GM12865 (cell line): ENCODE measurements at places on chromosomes 13 and 19.

- DNase-seq: no peak
These were observed 17.3 kb upstream of the GDF15 start for GRCh38 chr19:18368504-18369222.

DNA sequence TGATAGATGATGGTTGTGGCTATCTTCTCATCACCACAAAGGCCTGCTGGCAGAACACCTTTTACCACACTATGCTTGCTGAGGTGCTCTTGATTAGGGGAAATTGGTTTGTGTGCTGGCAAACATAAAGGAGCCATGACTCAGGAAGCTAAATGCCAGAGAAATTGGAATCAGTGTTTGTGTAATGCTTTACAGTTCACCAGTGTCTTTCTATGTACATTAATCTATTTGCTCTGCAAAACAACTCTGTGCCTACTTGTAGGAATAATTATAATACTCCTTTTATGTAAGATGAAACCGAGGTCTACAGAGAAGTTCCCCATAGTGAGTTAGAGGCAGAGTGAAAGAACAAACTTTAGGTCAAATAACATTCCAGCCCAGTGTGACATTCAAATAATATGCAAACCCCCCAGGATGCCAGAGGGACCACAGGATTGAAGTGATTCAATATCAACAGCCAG lies 390.5 kb upstream of the HTR2A start:
- no peak for DNase-seq

- no peak for DNase-seq
These were observed 152.5 kb upstream of the MAB21L1 start for GRCh38 chr13:35629026-35629425.

GRCh38 chr19:3003046-3003445 lies 25.7 kb downstream of the TLE6 start:
- DNase-seq: no peak

DNA sequence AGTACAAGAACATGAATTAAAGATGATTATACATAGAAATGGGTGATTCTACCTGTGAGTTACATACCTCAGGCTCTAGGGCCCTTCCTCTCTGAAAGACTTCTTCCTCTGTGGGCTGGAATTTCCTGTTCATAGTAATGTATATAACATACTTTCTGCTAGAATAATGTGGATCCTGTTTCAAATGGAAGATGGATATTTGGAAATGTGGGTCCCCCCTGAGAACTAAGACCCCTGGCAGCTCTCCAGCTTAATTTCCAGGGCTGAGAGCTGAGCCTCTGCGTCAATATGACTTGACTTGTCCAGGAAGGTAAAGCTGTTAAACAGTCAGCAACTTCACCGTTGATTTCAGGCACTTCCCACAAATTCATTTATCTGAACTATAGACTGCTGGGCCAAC lies 296.3 kb downstream of the NALCN start:
- no peak for DNase-seq

DNA sequence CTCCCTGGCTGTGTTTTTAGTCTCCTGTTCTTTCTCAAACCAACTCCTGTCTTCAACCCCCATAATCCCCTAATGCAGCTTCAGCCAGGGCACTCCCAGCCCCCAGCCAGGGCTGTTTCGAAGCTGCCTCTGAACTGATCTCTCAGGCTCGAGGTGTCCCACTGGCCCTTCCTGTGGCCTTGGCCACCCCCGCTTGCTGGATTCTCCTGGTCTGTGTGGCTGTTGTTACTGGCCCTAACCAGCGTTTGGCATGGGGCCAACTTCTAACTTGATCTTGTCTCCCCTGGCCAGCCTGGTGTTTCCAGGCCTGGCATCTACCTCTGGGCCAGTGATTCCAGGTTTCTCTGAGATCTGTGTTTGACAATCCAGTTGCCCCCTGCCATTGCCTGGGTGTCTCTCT lies 11.0 kb downstream of the XAB2 start:
- no peak for DNase-seq

DNA sequence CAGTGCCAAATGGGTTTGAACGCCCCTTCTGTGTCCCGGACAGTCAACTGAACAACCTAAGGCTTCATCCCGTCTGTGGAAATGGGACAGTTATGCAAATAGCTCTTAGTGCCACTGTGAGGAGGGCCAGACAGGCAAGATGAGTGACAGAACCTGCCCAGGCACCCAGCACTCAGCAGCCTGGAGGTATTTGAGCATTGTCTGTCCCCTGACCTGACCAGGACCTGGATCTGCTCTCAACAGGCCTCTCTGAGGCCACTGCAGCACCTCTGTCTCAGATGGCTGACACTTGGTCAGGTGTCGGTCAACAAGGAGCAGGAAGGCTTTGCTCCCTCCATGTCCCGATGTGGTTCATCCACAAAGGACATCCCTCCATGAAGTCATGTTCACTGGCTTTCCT lies 67.9 kb downstream of the CCDC70 start:
- DNase-seq: no peak

- no peak for DNase-seq
These were observed 5.5 kb upstream of the CYP4F3 start for GRCh38 chr19:15635016-15635805.

GRCh38 chr19:1567116-1567847 lies 843 bp downstream of the MEX3D start:
- DNase-seq: no peak

- DNase-seq: peak; percentile 63
These were observed 8.0 kb downstream of the PTH2 start for GRCh38 chr19:49415102-49415809.

DNA sequence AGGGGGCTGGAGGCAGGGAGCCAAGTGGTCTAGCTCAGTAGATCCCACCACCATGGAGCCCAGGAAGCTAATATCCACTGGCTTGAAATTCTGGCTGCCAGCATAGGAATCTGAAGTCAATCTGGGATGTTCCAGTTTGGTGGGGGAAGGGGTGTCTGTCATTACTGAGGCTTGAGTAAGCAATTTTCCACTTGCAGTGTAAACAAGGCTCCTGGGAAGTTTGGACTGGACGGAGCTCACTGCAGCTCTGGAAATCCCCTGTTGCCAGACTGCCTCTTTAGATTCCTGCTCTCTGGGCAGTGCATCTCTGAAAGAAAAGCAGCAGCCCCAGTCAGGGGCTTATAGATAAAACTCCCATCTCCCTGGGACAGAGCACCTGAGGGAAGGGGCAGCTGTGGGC lies 349.2 kb upstream of the KLHL1 start:
- no peak for DNase-seq

DNA sequence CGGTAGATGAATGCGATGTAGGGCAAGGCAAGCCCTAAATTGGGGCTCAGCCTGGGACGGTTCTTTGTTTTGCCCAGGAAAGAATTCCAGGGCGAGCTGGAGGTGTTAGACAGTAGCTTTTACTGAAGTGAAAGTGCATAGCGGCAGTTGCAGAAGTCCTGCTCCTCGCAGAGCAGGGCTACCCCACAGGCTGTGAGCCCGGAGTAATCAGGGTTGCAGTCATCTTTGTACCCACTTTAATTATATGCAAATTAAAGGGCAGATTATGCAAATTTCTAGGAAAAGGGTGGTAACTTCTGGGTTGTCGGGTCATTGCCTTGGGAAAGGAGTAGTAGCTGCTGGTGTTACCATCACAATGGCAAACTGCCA lies 30.5 kb downstream of the VAV1 start:
- DNase-seq: peak; percentile 79

DNA sequence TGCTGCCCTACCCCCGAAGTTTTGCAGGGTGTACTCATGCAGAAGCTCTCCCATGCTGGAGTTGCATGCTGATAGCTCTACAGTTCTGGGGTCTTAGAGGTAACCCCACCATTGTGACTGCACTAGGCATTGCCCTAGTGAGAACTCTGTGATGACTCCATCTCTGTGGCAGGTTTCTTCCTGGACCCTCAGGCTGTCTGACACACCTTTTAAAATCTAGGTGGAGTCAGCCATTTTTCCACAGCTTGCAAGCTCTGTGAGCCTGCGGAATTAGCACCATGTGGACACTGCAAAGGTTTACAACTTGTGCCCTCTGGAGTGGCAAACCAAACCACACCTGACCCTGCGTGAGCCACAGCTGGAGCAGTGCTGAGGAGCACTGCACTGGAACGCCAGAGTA lies 636.2 kb upstream of the SPRY2 start:
- DNase-seq: no peak

DNA sequence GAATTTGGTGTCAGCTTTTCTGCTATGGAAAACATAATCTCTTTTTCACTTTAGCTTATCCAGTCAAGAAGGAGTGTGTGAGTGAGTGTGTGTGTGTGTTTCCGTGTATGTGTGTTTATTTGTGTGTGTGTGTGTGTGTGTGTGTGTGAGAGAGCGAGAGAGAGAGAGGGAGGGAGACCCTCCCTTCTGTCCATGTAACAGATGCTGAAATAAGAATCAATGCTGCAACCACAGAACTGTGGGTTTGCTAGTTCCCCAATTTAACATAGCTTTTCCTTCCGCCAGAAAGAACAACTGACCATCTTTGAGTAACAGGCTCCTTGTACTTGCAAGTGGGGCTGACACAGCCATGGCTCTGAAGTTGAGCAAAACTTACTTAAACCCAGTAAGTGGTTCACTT lies 5.2 kb downstream of the LCP1 start:
- DNase-seq: peak; percentile 87

DNA sequence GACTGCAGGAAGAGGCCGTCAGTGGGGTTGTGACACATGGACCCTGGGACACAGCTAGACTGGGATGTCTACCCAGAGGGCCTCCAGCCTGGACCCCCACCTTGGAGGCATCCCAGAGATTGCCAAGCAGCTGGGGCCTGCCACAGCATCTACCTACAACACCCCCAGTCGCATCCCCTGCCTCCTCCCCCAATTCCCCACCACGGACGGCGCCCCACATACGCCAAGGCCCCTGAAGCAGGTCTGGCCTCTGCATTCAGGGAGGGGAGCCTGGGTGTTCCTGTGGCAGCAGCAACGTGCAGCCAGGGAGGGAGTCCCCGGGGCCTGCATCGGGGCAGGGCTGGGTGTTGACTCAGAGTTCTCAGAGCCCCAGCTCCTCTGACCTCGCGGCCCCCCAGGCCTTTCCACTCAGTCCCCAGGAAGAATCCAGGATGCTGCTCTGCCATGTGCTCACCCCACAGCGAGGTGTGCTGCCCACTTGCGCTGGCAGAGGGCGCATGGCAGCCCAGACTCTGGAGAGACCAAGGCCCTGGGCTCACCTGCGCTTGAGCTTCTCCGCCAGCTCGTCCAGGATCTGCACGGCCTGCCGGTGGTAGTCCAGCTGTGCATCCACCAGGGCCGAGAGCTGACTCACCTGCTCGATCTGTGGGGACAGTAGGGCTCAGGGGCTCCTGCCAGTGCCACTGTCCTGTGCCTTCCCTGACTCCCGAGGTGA lies 19.6 kb downstream of the MPND start:
- DNase-seq: no peak

- DNase-seq: peak; percentile 19
These were observed 19.9 kb downstream of the TINCR start for GRCh38 chr19:5547881-5548280.

- DNase-seq: peak; percentile 21
These were observed 776.9 kb downstream of the GPC5 start for GRCh38 chr13:92175330-92175729.

- no peak for DNase-seq
These were observed 4.1 kb downstream of the SOX21 start for GRCh38 chr13:94708031-94708859.

GRCh38 chr13:95003019-95003813 lies 290.9 kb upstream of the SOX21 start:
- DNase-seq: no peak

DNA sequence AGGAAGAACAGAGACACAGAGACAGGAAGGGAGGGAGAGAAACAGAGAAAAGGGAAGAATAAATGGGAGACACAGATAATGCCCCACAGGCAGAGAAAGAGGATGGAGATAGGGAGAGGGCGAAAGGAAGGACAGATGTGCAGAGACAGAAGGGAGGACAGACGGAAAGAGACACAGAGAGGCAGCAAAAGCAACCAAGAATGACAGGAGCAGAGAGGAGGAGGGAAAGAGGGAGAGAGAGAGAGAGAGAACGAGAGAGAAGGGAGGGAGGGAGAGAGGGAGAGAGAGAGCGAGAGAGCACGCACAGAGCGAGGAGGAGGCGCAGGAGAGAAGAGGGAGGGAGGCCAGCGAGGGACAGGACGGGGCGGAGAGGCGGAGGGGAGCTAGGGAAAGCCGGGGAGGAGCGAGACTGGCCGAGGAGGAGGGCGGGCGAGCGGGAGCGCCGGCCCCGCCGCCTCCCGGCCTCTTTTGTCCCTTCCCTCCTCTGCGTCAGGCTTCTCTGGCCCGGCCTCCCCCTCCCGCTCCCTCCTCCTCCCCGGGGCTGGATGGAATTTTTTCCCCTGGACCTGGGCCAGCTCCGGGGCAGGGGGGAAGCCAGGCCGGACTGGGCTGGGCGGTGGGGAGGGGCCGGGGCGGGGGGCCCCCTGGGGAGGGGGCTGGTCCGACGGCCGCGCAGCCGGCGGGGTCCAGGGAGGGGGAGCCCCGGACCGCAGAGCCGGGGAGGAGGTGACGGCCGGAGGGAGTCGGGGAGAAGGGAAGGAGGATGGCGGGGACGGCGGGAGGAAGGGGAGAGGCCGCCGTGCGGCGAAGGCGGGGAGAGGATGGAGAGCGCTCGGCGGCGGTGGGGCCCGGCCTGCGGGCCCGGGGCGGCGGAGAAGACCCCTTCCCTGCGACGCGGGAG lies 4.2 kb upstream of the SPACA6 start:
- DNase-seq: no peak

GRCh38 chr19:50377051-50377461 lies 799 bp downstream of the NR1H2 start:
- no peak for DNase-seq

DNA sequence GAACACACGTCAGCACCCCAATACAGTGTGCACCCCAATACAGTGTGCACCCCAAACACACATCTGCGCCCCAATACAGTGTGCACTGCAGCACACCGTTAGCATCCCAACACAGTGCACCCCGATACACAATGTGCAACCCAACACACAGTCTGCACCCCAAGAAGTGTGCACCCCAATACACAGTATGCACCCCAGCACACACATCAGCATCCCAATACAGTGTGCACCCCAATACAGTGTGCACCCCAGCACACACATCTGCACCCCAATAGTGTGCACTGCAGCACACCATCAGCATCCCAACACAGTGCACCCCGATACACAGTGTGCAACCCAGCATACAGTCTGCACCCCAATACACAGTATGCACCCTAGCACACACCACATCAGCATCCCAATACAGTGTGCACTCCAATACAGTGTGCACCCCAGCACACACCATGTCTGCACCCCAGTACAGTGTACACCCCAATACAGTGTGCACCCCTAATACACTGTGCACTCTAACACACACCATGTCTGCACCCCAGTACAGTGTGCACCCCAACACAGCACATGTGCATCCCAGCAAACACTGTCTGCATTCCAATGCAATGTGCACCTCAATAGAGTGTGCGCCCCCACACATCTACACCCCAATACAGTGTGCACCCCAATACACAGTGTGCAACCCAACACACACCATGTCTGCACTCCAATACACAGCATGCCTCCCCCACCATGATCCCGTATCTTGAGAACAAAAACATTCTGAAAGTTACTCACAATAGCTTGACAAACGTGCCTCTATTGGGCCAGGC lies 855 bp upstream of the CARS2 start:
- no peak for DNase-seq
